ENCODE measurements at places on chromosomes 11 and 22.

- no peak for DNase-seq
Observed at GRCh38 chr11:77542296-77542695, 47.5 kb upstream of the AQP11 start.

- DNase-seq = no peak
Observed at GRCh38 chr11:86795949-86796348, 4.4 kb upstream of the PRSS23 start.

DNA sequence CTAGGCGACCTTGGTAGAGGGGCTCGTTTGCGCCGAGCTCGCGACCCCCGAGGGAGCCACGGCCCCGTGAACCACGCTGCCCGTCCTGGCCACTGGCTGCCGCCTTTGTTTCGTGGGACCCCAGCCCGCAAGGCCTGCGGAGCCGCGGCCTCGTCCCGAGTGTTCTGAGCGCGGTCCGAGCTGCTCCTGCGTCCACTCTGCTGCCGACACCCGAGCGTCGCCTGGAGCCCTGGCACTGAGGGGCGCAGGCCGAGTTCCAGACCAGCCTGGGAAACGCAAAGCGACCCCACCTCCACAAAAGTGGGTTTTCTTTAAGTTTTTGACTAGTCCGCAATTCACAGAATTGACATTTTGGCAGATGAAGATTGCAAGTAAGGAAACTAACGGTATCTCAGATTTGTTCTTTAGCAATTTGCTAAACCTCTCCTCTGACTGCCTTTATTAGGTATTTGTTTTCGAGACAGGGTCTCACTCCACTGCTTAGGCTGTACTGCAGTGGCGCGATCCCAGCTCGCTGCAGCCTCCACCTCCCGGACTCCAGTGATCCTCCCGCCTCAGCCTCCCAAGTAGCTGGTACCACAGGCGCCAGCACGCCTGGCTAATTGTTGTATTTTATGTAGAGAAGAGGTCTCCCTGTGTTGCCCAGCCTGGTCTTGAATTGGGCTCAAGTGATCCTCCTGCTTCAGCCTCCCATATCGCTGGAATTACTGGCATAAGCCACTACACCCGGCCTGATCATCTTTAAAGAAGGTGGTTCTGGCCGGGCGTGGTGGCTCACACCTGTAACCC, 879 bp upstream of the RNH1 start:
- DNase-seq = no peak

GRCh38 chr11:35458846-35459245, 39.5 kb upstream of the SLC1A2 start:
- no peak for DNase-seq

GRCh38 chr11:58494101-58494500, 13.8 kb downstream of the OR5B21 start:
- DNase-seq = no peak

GRCh38 chr11:92866679-92867282, 102.7 kb upstream of the MTNR1B start:
- no peak for DNase-seq

DNA sequence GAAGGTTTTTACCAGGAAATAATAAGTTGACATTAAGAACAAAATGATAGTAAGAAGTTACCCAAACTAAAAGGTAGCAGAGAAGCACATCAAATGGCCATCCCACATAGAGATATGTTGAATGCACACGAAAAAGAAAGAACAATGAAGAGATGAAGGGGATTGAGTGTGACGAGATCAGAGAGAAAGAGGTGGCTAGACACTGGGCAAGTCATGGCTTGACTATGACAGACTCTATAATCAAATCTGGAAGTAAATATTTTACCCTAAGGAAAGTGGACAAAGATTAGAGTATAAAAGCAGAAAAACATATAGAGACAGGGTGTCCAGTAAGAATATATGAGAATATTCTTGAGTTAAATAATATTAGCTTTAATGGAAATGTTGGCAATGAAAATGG, 31.4 kb downstream of the CASP12 start:
- DNase-seq = no peak

- DNase-seq = no peak
Observed at GRCh38 chr22:17744430-17744829, 29.8 kb downstream of the BID start.

DNA sequence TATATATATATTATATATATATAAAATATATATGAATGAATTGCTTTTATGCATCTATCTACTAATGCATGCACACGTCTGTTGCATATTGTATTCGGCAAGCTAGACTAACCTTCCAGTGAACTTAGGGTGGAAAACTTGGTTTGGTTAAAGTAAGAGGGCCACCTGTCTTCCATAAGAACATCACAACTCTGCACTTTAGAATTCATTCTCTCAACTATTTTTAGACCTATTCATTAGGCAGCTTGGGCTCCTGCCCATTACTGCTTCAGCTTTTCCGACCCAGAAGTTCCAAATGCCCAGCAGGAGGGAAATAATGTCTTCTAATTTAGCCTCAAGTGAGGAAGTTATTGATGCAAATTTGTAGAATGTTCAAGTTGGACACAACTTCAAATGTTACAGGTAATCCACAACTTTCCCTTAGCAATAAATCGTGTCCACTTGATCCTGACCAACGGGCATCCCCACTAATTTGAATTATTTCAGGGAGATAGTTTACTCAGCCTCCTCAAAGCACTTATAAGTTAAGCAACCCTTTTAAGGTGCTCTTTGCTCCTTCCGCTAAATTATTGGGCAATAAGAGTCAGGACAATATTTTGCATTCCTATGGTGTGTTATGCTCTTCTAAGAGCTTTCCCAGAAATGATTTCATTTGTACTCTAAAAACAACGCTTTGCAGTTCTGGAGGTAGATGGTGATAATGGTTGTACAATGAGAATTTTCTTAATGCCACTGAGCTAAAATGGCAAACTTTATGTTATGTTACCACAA, 132.3 kb downstream of the OPCML start:
- DNase-seq = no peak

- no peak for DNase-seq
Observed at GRCh38 chr11:10899121-10899830, 41.4 kb upstream of the ZBED5 start.

- no peak for DNase-seq
Observed at GRCh38 chr11:120959189-120959588, 64.7 kb upstream of the TBCEL start.

GRCh38 chr22:27564806-27565205, 236.8 kb downstream of the MN1 start:
- DNase-seq = no peak

DNA sequence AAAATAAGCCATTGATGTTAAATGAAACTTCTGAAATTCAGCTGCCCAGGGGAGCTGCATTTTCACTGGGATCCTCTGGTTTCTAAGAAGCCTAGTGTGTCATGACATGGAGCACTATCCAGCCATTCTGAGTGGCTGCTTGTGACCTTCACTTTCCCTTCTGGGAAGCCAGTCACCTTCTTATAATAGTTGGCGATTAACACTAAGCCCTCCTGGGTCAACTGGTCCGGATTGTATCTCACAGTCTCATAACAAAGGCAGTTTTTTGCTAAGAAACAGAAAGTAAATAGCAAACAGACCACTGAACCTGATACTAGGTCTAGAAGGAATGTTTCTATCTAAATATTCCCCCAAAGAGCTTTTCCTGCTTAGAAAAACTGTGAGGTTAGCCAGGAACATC, 7.9 kb downstream of the CSRP3 start:
- DNase-seq = no peak

DNA sequence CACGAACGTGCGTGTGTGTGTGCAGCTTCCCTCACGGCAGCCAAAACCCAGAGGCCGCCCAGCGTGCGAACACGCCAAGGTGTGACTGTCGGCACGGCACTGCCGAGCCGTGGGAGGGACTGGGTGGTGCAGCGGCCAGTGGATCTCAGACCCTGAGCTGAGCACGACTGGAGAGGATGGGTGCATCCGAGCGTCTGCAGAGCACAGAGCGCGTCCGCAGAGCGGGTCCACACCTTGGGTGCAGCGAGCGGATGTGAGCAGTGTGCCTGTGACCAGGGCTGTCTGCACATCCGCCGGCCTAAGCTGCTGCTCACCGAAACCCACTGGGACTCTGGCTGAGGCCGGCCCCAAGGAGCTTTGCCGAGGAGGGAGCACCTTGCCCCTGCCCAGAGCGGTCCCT, 22.7 kb downstream of the PTDSS2 start:
- no peak for DNase-seq

DNA sequence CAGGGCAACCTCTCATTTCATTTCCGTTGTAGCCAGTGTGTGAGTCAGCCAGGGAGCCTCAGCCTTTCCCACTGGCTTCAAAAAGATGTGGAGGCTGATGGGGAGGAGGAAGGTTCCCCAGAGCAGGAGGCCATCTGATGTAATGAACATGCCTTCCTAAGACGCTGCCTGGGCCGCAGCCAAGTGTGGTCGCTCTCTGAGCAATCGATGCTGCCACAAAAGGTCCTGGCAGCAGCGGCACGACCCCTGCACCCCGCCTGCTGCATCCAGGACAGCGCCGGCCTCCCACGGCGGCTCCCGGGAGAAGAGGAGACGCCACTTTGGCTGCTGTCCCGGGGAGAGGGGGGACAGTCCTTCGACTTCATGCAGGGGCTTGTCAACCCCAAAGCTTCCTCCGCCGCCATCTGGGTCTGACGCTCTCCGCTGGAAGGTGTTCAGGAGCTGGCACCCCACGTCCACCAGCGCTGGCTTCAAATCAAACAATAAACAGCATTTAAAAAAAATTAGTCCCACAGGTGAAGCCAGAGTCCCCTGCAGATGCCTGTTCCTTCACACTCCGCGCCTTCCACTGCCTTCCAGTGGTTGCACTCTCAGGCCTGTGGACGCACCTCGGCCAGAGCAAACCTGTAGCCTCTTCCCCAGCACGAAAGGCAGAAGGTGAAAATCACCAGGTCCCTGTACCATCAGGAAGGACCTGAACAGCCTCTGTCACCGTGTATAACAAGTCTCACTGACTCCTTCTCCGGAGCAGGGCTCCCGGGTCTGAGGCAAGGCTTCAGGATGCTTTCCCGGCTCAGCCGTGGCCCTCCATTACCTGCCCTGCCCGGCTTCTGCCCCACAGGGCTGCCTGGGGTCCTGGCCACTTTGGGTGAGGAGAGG, 930.7 kb downstream of the BRD1 start:
- DNase-seq = no peak

- no peak for DNase-seq
Observed at GRCh38 chr11:45374653-45375059, 88.5 kb upstream of the SYT13 start.

GRCh38 chr11:117418737-117419481, 91.3 kb downstream of the CEP164 start:
- no peak for DNase-seq

DNA sequence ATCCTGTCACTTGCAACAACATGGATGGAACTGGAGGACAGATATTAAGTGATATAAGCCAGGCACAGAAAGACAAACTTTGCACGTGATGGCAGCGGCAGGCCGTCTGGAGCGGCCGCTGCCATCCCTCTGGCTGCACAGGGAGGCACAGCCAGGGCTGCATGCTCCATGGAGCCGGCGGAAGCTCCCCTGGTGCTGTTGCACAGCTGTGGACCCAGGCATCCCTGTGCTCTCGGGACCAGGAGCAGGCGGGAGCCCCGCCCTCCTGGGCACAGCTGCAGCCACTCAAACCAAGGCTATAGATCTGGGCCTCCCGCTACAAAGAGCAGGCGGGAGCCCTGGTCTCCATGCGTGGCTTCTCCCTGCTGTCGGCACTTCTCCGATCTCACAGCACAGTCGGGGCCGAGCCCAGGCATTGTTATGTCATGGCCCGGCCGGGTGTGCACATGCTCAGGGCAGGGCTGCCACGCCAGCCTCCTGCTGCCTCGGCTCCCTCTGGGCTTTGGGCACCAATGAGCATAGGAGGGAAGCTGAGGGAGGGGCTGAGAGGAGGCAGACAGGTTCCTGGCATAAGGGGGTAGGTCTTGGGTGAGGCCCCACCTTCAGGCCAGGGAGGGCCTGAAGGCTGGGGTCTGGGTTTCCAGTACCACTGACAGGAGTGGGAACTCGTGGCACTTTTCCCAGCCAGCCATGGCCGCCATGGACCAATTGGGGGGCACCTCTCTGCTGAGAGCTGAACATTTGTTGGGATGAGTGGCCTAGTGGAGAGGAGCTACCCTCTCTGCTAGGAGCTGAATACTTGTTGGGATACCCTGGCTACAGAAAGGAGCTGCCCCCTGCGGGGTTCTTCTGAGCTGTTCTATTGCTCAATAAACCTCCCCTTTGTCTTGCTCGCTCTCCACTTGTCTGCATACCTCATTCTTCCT, 16.7 kb downstream of the RRP8 start:
- no peak for DNase-seq

GRCh38 chr11:92784331-92784730, 185.1 kb upstream of the MTNR1B start:
- no peak for DNase-seq

DNA sequence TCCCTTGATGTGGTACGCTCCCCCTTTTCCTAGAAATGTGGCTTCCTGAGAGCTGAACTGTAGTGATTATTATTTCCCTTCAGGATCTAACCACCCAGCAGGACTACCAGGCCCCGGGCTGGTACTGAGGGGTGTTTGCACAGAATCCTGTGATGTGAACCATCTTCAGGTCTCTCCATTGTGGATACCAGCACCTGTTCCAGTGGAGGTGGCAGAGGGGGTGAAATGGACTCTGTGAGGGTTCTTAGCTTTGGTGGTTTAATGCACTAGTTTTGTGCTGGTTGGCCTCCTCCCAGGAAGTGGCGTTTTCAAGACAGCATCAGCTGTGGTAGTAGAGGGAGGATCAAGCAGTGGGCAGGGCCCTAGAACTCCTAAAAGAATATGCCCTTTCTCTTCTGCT, 18.6 kb downstream of the C11orf91 start:
- no peak for DNase-seq

DNA sequence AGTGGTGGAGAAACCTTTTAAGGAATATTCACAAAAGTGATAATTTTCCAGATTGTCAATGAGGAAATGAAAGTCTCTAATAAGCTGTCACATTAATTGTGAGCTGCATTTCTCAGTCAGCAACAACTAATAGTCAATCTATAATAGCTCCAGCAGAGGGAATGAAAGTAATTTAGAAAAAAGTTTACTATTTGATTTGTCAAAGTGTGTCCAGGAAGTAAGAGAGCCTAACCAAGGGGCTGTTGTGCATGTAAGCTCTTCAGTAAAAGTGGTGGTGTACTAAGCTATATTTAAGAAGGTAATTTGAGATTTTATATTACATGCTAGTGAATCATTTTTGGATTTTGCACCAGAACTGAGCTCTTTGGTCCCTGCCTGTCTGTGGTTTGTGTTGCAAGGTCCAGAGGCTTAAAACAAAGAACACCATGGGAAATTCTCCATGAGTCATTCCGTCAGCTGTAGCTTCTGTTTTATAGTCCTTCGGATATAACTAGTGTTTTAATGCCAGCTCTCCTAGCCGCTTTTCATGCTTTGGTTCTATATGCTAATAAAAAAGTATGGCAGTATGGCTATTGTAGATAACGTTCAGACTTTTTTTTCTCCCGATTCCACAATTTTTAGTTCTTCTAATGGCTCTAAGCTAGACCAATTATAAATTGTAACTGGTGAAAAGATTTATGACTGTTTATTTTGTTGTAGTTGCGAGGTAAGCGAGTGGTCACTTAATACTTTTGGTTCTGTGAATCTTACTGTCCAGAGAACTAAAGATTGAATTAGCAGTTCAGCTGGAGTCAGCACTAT, 64.6 kb downstream of the ARHGEF12 start:
- DNase-seq = no peak

GRCh38 chr11:12694183-12694531, 19.9 kb downstream of the TEAD1 start:
- DNase-seq = no peak

GRCh38 chr22:46672731-46673130, 52.5 kb downstream of the GRAMD4 start:
- DNase-seq = no peak

Measured in T-cell (primary cell).